ENCODE measurements at places on chromosomes 6 and 20.

DNA sequence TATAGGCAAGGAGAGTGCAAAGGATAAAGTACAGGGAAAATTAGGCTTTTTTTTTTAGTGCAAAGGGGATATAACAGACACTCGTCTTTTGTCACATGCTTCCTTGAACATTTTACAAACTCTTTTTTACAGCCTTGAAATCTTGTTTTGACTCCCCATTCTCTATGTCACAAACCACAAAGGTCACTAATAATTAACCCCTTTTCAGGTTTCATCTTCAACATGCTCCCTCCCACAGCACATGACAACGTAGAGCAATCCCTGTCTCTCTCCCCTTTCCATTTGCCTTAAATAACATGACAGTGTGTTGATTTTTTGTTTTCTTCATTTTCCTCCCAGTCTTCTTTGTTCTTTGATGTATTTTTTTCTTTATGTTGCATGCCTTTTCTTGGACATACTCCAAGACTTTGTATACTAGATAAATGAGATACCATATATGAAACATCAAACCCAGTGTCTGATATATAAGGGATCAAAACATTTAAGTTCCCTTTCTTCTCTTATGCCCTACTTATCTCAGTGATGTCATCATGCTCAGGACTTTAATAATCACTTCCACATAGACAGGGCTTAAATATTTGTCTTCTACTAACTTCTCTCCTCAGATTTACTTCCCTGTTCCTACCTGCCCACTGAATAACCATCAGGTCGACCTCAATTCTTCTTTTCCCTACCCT is 378.7 kb upstream of the HSF2 start:
- no peak for DNase-seq

GRCh38 chr6:29637247-29637646 is 4.3 kb upstream of the GABBR1 start:
- DNase-seq = no peak

- DNase-seq = peak; percentile 78
Observed at GRCh38 chr20:328027-328974, 2.9 kb downstream of the SOX12 start.

- peak; percentile 95 for DNase-seq
Observed at GRCh38 chr6:66429210-66429609, 722.2 kb upstream of the EYS start.

DNA sequence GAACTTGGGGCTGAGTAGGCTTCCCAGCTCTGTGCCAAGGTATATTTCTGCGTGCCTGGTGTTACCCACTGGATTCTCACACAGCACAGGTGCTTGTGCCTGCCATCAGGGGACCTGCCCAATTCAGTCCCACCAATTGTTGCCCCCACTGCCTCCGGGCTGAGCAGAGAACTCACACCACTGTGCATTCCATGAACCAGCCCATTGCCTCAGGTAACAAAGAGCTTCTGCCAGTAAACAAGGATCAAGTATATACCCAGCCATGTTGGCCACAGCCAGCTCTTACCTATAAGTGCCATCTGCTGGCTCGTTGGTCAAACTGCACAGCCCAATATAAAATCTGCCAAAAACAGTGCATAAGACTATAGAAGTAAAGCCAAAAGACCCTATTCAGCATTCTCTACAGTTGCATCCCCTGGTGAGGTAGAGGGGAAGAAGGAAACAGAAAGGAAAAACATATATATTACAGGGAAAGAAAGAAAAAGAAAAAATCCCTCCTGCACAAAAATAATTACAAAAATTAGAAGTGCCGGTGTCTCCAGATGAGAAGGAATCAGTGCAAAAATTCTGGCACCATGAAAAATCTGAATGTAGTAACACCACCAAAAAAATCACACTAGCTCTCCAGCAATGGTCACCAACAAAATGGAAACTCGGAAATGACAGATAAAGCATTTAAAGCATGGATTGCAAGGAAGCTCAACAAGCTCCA is 241.4 kb downstream of the IBTK start:
- DNase-seq = no peak

- DNase-seq = no peak
Observed at GRCh38 chr6:8837343-8837742, 402.0 kb upstream of the SLC35B3 start.

DNA sequence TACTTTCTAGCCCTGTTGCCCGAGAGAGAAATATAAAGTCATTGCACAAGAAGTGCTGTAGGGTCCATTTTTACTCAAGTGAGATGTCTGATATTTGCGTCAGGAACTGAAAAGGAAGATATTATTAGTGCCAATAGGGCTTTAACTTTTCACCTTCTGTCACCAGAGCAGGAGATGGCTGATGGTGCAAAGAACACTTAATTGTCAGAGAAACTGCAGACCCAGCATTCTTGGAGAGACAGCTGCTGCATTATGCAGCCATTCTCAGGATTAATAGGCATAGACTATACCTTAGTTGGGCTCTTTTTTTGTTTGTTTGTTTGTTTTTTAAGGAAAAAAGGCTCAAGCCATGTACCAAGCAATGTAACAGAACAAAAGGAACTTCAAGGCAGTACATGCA is 179.4 kb downstream of the RPS12 start:
- DNase-seq = no peak

GRCh38 chr6:136550045-136550329 is 235 bp downstream of the MAP7 start:
- DNase-seq = no peak

GRCh38 chr6:72941751-72942150 is 283.5 kb downstream of the KHDC1L start:
- no peak for DNase-seq

GRCh38 chr6:75748003-75748742 is 866 bp upstream of the MYO6 start:
- no peak for DNase-seq

- peak; percentile 36 for DNase-seq
Observed at GRCh38 chr6:166156942-166157341, 10.7 kb downstream of the TBXT start.

GRCh38 chr6:3867641-3868502 is 18.7 kb downstream of the FAM50B start:
- peak; percentile 45 for DNase-seq

- DNase-seq = no peak
Observed at GRCh38 chr6:116529466-116530290, 15.8 kb downstream of the TRAPPC3L start.

GRCh38 chr6:132060591-132060990 is 109.4 kb upstream of the CCN2 start:
- DNase-seq = peak; percentile 36

DNA sequence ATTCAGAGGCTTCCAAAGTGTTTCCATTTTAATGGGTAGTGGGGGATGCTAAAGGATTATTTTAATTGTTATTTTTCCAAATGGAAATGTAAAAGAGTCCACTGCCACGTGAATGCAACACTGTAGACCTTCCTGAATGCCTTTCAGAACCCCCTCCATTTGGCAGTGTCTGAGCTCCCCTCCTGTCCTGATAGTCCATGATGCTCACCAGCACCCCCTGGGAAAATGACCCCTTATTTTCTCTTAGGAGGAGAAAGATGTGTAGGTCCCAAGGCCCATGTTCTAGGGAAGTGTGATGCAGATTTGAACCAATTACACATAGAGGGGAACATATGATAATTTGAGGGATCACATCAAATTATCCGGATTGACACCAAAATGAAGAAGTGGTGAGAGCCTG is 46.8 kb upstream of the SH3BGRL2 start:
- no peak for DNase-seq

- DNase-seq = peak; percentile 99
Observed at GRCh38 chr6:26025894-26026832, 61.1 kb upstream of the HFE start.

GRCh38 chr6:130178692-130179091 is 44.1 kb downstream of the SAMD3 start:
- no peak for DNase-seq

- peak; percentile 42 for DNase-seq
Observed at GRCh38 chr6:139982195-139982594, 607.7 kb upstream of the CITED2 start.

DNA sequence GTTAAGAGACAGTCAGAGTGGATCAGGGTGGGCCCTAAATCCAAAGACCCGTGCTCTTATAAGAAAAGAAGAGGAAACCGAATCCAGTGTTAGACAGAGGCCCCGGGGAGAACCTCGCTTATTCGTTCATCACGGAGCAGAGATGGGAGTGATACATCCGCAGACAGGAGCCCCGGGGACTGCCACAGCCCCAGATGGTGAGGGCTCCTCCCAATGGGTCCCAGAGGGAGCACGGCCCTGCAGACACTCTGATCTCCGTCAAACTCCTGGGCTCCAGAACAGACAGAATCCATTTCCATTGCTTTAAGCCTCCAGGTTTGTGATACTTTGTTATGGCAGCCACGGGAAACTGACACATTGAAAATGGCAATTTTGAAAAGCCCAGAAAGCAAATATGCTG is 47.0 kb downstream of the CDH4 start:
- DNase-seq = no peak

All from muscle of leg (tissue), 16 donors.